ENCODE measurements at places on chromosomes 1 and 21.
A peak's percentile ranks its signal among the peaks of the same experiment; 100 is the strongest.

DNA sequence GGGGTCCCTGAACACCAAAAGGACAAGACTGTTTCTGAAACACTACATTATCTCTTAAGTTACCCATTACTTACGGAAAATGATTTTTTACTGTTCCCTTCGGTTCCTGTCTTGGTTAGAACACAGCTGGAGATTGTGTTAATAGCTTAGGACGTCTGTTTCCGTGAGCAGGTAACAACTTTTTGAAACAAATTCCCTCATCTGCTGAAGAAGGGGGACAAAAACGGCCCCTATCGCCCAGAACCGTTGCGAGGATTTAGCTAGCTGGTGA lies 67.8 kb downstream of the SLC35A3 start:
- DNase-seq, result no peak

DNA sequence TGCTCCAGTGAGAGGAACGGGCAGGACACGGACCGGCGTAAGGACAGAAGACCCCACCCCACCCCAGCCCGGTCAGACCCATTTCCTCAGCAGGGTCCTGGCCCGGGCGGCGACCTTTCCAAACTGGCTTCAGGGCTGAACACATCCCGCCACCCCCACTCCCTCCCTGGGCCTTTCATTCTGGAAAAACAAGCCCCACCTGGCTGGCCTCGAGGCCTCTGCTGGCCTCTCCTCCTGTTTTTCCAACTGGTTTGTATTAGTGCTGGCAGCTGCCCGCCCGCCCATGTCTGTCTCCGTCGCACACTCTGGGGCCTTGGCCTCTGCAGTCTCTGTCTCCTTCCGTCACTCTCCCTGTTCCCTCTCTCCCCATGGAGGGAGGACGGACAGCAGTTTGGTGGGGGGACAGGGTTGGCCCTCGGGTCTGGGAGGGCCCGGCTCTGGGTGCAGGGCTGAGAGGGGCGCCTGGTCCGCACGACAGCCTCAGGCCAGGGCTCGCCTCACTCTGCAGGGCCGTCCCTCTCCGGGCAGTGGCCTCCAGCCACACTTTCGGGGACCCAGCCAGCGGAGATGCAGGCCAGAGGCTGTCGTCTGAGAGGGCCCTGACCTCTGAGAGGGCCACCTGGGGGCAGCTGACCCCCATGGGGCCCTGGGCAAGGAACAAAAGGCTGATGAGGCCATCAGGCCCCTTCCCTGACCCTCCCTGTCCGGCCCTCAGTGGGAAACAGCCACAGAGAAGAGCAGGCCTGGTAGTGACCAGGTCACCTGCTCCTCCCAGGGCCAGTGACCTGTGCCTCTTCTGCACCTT lies 1.5 kb upstream of the MXRA8 start:
- DNase-seq, result peak; percentile 83

- DNase-seq, result peak; percentile 62
These were observed 14.1 kb upstream of the HEYL start for GRCh38 chr1:39653546-39654031.

DNA sequence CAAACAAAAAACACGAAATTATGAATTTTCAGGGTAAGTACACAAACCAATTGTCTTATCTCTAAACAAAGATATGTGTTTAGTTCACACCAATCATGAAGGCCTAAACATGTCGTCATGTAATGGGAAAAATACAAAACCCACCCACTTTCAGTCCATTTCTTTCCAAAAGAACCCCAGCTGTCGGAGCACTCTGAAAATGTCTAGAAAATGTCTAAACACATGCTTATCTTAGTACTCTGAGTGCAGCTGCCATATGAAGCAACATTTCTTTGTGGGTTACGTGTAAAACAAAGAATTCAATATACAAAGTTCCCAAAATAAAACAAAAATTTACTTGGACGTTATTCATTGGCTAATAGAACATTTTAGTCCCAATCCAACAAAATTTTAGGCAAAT lies 22.7 kb downstream of the SERBP1 start:
- no peak for DNase-seq

- no peak for DNase-seq
These were observed 8.4 kb downstream of the PDIK1L start for GRCh38 chr1:26119892-26120608.

DNA sequence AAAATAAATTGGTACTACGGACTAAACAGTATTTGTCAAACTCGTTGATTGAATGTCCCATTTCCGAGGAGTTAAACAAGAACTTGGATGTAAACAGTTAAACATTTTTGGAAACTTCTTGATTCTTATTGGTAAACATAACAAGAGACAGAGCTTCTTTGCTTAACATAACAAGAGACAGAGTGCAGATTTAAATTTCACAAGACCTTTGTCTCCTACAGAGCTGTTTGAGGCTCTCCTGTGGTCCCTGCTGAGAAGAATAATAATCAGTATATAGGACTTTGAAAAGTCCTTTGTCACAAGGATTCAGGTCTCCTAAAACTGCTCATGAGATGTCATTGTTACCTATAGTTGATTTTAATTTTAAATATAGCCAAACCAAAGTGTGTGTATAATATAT lies 170.6 kb upstream of the C21orf91 start:
- no peak for DNase-seq

GRCh38 chr1:151851886-151852285 lies 1.6 kb downstream of the THEM5 start:
- DNase-seq, result no peak

GRCh38 chr1:54570161-54570560 lies 22.1 kb downstream of the ACOT11 start:
- no peak for DNase-seq

DNA sequence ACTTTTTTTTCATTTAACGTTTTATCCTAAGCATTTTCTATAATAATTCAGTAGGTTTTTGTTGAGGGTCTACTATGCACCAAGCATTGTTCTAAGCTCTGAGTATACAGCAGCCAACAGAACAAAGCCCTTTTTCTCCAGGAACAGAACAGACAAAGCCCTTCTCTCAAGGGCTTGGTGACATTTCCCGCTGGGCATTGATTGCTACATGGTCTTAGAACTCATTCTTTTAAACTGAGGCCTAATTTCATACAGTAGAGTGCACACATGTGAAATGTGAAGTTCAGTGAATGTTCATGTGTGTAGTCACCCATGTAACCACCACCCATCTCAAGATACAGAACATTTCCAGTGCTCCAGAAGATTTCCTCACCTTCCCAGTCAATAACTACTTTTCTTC lies 15.2 kb upstream of the PDIK1L start:
- DNase-seq, result no peak

- peak; percentile 25 for DNase-seq
These were observed 10.9 kb upstream of the GOLT1A start for GRCh38 chr1:204224655-204225054.

GRCh38 chr1:36715797-36716196 lies 233.1 kb upstream of the CSF3R start:
- DNase-seq, result no peak

- DNase-seq, result no peak
These were observed 63.7 kb downstream of the CENPF start for GRCh38 chr1:214666674-214667073.

DNA sequence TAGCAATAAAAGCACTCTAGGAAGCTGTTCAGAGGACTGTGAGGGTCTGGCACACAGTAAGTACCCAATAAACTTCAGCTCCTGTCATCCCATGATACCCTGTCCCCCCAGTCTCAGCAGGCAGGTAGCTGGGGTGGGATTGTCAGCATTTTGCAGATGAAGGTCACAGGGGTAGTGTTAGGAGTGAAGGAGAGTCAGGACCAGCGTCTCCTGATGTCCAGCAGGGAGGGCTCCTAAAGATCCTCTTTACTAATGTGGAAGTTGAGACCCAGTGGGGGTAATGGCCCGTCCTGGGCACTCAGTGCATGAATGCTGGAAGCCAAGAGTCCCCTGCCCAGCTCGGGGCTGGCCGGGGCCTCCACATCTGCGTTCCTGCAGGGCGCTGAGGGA lies 31.3 kb upstream of the EDN2 start:
- DNase-seq, result no peak

GRCh38 chr1:98949166-98949565 lies 55.5 kb downstream of the PLPPR5 start:
- peak; percentile 26 for DNase-seq

DNA sequence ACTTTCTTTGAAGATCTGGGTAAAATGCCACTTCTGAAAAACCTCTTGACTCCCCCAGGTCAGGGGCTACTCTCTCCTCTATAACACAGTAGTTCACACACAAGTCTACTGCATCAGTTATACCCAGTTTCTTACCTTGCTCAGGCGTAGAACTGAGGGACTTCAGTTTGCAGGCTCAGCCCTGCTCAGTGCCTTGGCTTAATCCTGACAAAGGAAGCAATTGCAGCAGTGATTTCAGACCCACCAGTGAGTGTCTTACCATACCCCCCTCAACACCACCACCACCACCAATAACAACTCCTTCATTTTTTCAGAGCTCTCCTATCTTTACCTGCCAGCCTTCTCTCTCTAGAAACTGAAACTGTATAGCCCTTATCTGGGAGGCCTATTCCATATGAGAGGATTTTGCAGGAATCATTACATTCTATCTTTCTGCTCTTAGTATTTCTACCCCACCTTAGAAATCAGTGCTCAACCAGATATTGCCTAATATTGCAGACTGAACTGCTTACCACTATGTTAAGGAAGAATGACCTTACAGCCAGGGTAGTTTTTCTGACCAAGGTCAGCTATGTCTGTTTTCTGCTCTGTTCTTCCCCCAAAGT lies 105.5 kb upstream of the S1PR1 start:
- DNase-seq, result no peak

DNA sequence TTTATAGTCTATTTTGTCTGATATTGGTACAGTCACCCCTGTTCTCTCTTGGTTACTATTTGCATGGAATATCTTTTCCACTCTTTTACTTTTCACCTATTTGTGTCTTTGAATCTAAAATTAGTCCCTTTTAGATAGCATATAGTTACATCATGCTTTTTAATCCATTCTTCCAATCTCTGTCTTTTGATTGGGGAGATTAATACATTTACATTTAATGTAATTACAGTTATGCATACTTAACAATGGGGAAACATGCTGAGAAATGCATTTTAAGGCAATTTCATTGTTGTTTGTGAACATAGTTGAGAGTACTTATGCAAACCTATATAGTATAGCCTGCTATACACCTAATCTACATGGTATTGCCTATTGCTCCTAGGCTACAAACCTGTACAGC lies 48.4 kb upstream of the ATP6V1G3 start:
- DNase-seq, result no peak

DNA sequence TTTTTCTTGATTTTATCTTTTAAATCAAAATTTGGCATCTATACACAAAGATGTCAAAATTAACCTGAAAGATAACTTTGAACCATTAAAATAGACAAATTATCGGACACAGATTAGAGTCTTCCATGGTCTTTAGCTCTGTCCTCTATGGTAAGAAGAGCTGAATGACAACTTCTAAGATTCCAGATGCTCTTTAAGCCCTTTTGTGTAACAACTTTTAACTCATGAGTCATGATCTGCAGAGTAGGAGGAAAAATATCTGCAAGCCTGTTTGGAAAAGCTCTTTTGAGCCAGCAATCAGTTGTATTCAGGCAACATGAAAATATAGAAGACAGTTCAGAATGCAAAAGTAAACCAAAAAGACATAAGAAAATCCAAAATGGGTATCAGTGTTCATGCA lies 37.8 kb downstream of the TTC13 start:
- peak; percentile 37 for DNase-seq

DNA sequence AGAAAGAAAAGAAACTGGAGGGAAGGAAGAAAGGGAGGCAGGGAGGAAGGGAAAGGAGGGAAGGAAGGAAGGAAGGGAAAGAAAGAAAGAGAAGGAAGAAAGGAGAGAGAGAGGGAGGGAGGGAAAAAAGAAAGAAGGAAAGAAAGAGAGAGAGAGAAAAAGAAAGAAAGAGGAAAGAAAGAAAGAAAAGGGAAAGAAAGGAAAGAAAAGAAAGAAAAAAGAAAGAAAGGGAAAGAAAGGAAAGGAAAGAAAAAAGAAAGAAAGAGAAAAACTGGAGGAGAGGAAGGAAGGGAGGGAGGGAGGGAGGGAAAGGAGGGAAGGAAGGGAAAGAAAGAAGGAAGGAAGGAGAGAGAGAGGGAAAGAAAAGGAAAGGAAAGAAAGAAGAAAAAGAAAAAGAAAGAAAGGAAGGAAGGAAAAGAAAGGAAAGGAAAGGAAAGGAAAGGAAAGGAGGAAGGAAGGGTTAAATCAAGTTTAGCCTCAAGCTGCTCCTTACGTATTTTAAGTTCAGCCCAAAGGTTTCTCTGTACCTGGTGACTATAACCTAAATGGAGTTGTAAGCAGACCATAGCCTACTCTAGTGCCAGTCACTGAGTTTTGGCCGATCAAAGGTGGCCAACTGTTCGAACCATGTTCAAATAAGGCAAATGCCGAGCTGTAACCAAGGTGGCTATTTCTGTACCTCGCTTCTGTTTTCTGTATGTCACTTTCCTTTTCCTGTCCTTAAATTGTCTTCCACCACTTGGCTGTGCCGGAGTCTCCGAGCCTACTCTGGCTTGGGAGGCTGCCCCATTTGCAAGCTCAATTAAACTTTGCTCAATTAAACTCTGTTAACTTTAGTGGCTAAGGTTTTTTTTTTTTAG lies 37.8 kb upstream of the TMPRSS2 start:
- DNase-seq, result no peak

GRCh38 chr1:58158506-58159433 lies 387.8 kb downstream of the OMA1 start:
- no peak for DNase-seq

DNA sequence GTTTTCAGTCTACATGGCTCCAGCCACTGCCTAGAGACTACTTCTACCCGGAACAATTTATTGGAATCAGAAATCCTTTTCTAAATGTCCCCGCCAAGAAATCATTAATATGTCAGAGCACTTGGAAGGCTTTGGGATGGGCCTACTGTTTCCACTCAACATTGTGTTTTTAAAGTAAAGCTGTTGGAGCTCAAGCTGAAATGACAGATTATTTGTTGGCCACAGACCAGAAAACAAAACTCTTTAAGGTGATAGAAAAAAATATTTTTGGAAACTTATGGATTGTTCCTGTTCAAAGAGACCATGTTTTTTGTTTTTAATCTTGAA lies 496 bp downstream of the VPS45 start:
- DNase-seq, result no peak

All from fibroblast of skin of right biceps (primary cell).